ENCODE measurements at places on chromosomes 1 and 21.

GRCh38 chr1:115719285-115719684 is 49.2 kb downstream of the CASQ2 start:
- no peak for DNase-seq

DNA sequence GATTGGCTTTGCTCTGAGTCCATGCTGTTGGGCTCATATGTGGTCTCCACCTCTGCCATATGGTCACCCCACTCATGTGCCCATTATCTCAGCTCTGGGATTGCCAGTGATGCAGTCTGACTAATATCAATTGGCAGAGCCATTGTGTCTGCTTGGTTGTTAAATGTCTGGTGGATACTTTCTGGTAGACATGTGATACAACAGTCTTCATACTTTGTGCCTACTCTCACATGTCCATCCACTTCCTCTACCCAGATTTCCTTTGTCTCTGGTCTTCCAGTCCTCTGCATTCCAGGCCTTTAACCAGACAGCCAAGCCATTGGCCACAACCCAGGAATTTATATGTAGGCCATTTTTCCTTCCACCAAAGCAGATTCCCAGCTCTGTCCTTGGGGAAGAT is 30.8 kb upstream of the DIPK1A start:
- no peak for DNase-seq

DNA sequence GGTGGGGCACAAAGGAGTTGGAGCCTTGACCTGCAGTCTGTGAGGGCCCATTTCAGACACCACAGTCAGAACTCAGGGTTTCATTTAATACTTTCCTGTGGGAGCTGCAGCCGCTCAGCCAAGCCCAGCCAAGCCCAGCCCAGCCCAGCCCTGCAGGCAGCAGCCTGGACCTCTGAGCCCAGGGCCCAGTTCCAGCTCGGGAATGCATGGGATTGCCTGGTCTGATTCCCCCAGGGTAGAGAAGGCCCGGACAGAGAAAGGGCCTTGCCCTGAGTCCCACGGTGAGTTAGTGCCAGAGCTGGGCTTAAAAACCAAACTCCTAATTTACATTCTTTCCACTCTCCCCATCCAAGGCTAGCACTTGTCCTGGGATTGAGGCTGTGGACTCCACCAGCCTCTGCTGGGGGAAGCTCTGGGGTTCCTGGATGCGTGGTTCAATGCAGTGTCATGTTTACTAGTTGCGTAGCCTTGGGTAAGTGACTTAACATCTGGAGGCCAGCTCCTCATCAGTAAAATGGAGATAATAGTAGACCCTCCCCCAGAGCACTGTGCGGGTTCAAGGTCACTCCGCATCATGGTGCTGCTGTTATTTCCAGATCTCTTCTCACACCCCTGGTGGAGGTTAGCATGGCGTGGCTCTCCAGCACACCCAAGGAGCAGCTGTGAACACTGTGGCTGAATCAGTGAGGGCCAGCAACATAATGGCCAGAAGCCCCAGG is 29.2 kb upstream of the PKP1 start:
- DNase-seq = no peak

DNA sequence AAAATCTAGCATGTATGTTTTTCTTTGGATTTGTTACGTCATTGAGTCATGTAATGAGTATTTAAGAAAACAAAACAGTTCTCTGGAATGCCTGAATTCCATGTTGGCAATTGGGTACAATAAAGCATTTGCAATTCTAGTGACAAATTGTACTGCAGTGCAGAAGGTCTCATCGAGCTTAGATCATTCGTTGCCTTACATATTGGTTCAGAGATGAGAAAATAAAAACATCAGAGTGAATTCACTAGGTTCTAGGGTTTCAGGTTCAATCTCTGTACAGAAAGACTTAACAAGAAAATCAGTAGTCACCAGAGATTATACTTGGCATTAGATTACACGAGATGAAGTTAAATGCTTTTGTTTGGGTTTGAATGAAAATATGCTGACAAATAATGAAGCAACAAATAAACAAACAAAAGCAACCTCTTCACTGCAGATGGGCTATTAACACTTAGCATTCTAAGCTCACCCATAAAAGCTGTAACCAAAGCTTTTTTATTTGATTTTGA is 124.7 kb downstream of the RYR2 start:
- no peak for DNase-seq

- DNase-seq = no peak
Observed at GRCh38 chr1:209443975-209444651, 139.4 kb upstream of the CAMK1G start.

DNA sequence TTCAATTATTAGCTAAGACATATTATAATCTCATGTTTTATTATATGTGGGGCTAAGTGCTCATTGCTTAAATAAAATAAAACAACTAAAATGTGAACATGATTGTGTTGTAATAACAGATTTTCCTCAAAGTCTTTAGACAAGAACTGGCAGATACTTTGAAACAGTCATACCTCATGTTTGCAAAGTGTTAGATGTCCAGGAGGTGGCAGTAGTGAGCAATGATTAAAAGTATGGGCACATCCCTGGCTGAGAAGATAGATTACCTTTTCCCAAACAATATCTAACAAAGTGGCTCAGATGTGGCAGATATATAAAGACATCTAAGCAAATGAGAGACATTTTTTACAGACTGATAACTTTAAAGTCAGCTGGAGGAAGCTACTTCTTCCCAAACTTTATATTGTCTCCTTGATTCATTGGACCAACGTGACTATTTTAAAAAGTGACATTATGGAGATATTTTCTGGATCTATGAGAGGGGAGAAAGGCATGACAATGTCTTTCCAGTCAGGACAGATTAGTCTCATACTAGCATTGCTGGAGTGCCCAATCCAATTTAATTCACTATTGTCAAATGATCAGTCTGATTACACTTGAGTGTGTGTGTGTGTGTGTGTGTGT is 269.8 kb downstream of the S1PR1 start:
- peak; percentile 15 for DNase-seq

GRCh38 chr1:943545-944340 is 15.3 kb downstream of the NOC2L start:
- no peak for DNase-seq

DNA sequence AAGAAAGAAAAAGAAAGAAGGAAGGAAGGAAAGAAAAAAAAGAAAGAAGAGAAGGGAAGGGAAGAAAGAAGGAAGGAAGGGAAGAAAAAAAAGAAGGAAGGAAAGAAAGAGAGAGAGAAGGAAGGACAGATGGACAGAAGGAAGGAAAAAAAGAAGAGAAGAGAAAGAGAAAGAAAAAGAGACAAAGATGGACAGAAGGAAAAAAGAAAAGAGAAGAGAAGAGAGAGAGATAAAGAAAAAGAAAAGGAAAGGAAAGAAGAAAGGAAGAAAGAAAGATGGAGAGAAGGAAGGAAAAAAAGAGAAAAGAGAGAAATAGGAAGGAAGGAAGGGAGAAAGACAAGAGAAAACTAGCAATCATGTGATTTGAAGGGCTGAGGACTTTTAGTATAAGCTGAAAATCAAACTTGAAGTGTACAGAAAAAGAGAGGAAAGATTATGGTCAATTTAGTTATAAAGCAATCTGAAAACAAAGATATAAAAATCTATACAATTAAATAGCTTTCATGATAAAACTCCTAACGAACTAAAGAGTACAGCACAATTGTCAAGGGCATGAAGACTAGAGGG is 115.3 kb downstream of the LTN1 start:
- DNase-seq = no peak

GRCh38 chr1:177185209-177185608 is 14.5 kb downstream of the BRINP2 start:
- DNase-seq = no peak

DNA sequence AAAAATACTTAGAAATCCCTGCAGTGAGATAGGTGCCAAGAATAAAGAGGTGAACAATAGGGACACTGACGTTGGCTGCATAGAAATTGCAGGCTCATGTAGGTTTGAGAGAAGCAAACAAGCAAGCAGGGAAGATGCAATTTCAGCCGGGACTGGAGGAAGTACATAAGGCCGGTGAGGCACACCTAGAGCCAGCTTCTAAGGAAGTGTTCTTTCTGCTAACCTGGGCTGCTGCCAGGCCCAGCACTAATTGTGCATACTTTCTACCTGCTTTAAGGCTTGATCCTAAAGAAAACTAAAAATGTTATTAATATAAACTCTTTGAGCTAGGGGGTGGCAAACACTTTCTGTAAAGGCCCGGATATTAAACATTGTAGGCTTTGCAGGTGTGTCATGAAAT is 71.0 kb downstream of the LMO4 start:
- DNase-seq = no peak

- DNase-seq = no peak
Observed at GRCh38 chr1:214525535-214526019, 25.8 kb downstream of the PTPN14 start.

GRCh38 chr1:164563721-164564360 is 4.9 kb downstream of the PBX1 start:
- DNase-seq = no peak

DNA sequence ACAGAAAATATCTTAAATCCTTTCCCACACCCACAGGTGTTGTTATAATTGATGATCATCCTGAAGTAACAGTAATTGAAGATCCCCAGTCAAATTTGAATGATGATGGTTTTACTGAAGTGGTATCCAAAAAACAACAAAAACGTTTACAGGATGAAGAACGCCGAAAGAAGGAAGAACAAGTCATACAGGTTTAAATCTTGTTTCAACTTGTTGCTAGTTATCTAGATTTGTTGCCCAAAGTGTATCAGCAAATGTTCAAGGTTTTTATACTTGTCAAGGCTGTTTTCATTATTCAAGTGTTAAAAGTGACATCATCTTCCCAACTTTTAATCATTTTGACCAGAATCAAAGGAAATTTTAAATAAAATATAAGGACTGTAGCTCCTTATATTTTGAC is 64.7 kb downstream of the PRRC2C start:
- no peak for DNase-seq

DNA sequence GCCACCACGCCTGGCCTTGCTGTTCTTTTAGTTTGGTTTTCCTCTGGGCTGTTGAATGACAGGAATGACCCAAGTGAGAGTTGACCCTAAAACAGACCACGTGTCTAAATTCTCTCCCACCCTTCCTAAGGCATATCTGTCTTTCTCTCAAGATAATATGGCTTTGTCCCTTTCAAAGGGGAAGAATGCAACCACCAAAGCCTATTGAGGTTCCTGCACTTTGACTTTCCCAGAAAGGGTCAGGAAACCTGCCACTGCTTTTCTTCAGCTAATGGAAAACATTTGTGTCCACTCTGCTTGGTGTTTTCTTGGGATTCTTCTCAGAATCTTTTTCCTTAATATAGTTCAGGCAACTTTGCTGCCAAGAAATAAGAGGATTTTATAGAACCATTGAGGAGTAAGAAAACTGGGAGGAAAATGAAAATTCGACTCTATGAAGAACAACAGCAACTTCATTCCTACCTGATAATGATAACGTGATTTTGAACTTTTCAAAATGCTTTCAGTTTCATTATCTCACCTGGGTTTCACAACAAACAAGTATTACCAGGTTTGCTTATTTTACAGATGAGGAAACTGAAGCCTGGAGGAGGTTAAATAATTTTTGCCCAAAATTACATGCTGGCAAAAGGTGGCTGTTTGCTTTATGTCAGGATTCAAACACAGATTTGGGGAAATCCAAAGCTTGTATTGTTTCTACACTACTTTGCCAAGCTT is 6.9 kb downstream of the PLPP3 start:
- no peak for DNase-seq

DNA sequence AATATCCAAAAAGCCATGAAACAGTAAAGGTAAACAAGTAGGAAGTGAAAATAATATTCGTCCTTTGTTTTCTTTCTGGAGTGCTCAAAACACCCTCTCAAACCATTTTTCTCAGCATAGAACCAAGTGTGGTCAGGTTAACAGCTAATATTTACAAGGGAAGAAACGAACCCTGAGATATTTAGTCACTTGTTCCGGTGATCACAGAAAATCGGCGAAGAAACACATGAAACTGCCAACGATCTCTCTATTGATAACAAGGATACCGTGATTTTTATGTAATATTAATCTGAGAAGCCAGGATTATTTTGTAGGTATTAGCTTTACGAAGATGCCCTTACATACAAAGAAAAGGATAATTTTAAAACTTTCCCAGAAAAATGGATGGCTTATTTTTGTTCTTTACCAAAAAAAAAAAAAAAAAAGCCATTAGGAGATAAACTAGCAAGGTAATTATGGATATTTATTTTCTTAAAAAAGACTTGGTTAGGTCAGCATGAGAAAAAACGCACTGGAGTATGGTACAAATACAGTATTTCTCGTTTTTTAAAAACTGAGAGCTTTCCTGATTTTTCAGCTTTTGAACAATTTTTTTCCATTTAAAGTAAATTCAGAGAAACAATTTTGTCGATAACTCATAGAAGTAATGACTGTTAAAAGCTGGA is 107.3 kb upstream of the HNRNPU start:
- DNase-seq = no peak

DNA sequence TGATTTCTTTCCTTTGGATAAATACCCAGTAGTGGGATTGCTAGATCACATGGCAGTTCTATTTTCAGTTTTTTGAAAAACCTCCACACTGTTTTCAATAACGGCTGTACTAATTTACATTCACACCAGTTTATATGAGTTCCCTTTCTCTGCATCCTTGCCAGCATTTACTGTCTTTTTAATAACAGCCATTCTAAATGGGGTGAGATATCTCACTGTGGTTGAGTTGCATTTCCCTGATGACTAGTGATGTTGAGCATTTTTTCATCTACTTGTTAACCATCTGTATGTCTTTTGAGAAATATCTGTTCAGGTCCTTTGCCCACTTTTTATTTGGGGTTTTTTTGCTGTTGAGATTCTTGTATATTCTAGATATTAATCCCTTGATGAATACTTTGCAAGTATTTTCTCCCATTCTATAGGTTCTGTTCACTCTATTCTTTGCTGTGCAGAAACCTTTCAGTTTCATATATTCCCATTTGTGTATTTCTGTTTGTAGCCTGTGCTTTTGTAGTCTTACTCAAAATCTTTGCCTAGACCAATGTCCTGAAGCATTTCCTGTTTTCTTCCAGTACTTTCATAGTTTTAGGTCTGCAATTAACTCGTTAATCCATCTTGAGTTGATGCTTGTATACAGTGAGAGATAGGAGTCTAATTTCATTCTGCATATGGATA is 7.3 kb downstream of the HENMT1 start:
- DNase-seq = no peak

- DNase-seq = no peak
Observed at GRCh38 chr1:203299169-203299568, 6.2 kb upstream of the BTG2 start.

DNA sequence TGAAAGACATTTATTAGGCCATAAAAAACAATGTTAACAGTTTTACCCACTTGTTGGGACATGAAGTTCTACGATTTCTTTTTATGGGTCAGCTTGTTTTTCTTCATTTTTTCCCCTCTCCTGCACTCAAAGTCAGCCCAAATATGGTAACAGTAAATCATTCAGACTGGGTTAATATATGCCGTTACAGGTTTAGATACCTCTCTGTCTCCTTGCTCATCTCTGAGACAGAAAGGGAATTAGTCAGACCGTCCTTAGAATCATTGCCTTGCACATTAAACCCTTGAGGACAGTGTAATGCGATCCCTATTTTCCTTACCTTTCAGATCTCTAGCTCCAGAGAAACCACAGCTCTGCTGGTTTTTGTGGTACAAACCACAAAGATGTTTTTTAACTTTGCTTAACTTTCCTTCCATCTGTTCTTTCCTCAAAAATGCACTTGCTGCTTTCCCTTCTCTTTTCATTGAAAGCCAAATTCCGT is 613.3 kb downstream of the PLPP3 start:
- no peak for DNase-seq

- DNase-seq = no peak
Observed at GRCh38 chr1:154779551-154780189, 90.4 kb downstream of the KCNN3 start.
